ENCODE measurements at places on chromosomes 16 and 17.
A peak's percentile ranks its signal among the peaks of the same experiment; 100 is the strongest.

DNA sequence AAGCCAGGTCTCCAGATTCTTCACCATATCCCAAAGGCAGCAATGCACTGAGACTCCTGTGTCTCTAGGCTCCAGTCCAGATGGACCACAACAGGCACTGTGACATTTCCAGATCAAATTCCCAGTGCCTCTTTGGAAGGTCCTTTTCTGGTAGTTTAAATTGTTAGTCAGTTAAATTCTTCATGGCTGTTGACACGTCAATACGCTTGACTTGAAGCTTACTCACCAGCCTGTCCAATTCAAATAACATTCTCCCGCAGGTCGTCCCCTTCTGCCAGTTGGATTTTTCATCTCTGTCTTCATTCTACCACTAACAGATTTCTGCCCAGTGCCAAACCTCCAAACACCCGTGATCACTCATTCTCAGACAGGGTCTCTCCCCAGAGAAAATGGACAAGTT is 86.7 kb downstream of the SHISA9 start:
- DNase-seq: no peak

- peak; percentile 38 for DNase-seq
Measured at GRCh38 chr16:56279132-56279531, 87.8 kb downstream of the GNAO1 start.

GRCh38 chr17:17565471-17566339 is 25.8 kb downstream of the PEMT start:
- no peak for DNase-seq

DNA sequence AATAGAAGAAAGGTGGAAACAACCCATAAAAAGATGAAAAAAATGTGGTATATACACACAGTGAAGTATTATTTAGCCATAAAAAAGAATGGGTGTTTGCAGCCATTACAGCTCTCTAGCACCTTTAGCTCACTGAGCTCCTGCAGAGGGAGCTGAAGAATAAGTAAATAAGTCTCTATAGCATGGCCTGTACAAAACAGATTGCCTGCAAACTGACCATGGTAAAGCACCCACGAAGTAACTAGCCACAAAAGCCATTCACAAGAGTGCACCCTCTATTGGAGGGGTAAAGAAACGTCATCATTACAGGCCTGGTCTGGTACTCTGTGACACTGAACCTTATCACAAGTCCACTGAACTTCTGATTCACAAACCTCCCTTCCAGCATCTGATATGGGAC is 76.3 kb downstream of the USP32 start:
- no peak for DNase-seq

GRCh38 chr17:17150448-17150800 is 55.7 kb downstream of the PLD6 start:
- DNase-seq: no peak
